ENCODE measurements at places on chromosomes 6 and 20.

DNA sequence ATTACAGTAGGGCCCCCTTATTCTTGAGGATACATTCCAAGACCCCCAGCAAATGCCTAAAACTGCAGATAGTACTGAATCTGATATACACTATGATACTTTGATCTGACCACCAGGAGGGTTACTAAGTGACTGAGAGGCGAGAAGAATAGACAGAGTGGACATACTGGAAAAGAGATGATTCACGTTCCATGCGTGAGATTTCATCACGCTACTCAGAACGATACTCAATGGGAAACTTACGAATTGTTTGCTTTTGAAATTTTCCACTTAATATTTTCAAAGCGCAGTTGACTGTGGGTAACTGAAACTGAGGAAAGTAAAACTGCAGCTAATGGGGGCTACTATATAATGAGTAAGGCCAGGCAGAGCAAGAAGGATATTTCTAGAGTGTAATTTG is 60.8 kb downstream of the STX11 start:
- DNase-seq = no peak

DNA sequence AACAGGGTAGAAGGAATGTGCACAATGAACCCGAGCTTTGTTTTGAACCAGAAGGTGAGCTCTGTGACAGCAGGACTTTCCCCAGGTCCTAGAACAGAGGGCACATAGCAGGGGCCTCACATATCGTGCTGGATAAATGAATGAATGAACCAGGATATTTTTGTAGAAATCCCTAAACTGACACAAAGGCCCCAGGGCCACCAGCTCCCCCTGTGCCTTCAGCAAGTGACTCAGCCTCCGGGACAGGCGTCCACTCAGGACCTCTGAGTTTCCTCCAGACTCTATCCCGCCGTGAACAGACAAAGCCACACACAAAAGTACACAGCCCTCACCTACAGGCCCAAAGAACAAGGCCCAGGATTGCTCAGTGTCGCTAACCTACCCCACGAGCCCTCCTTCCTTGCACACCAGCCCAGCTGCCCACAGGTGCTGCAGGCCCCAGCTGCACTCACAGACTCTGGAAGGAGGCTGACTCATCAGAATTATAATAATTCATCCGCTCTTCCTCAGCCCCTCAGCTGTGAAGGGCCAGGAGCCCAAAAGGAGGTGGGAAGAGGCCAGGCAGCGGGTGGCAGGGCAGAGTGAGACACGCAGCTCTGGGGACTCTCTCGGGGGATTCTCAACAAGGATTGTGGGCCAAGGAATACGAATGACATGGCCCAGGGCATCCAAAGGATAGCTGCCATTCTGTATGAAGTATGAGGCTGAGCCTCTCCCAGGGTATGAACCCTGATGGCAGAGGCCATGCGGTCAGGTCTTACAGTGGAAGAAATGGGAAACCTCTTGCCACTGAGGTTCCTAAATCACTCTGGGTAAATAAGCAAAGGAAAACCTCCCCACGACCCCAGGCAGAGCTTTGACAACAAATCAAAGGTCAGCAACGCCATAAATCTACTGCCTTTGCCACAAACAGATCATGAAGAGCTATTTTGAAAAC is 40.9 kb downstream of the SUMO4 start:
- no peak for DNase-seq

DNA sequence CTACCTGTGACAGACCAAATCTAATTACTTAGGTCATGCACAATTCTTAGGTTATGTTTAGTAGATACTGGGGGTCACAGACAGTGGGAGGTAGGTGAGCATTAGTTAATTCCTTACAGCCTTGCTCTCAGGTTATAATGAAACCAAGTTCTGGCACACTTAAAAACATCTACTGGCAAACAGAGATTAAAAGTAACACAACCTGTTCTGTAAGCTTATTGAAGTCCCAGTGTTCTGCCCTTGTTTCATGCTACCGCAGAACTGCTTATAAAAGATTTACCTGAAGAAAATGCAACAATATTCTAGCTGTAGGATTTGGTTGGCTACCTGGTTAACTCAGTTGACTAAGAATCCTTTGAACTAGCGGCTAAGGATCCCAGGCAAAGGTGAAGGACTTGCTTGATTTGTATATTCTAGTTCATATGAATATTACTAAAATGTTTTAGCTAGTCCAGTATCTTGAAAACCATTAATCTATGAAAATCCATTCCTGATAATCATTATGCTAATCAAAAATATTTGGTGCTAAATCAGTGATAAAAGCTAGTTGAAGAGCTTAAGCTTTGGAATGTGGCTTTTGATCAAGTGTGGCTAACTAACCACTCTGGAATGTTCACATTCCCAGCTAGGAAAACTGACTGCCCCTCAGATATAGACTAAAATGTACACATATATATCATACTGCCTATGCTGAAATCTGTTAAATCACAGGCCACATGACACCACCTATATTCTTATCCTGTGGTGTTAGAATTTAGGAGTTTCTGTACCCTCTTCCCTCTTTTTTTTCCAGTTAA is 7.2 kb downstream of the PEX3 start:
- no peak for DNase-seq

GRCh38 chr20:56360133-56360907 is 1.5 kb downstream of the FAM210B start:
- DNase-seq = no peak

GRCh38 chr6:43604174-43604573 is 24.9 kb downstream of the GTPBP2 start:
- DNase-seq = no peak

GRCh38 chr6:108285381-108285780 is 9.5 kb upstream of the AFG1L start:
- DNase-seq = no peak

- no peak for DNase-seq
Measured at GRCh38 chr6:37019065-37019450, 13.6 kb downstream of the FGD2 start.

DNA sequence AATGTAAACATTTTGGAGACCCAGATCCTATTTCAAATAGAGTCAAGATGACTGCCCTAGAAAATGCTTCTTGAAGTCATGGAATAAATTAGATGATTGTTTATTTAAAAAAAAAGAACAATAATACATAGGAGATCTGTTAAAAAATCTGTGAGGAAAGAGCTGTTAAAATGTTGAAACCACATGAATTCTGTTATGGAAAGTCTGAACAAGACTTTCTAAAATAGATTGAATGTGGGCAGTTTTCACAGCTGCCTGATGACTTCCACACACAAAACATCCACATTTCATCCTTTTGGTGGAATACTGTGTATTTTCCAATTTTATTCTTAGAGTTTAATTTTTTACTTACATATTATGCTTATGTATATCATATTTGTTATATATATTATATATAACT is 186.1 kb downstream of the LAMA2 start:
- no peak for DNase-seq

GRCh38 chr6:138507977-138508675 is 8.8 kb upstream of the NHSL1 start:
- DNase-seq = no peak

DNA sequence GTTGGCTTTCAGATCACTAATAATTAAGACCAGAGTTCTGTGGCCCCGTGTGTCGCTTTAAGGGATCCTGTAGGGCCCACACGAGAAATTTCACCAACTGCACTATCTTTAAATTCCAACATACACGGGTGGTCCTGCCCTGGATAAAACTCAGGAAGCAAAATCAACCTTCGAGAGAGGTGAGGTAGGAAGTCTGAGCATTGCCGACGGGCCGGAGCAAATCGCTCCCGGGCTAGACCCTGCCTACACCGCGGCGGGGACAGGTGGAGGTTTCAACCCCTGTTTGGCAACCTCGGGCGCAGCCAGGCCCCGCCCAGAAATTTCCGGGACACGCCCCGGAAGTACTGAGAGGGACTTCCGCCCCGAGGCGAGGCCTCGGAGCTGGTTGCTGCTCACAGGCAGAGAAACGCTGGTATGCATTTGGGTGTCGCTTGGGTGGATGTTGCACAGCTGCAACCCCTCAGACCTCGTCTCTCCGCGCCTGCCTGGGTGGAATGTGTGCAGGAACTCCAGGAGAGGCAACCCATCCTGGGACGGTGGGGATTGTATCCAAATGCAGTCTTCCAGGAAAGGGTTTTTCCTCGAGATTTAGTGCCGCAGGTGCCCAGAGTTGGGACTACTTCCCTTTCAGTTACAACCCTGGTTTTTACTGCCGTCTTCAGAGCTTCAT is 19.9 kb downstream of the ZKSCAN8 start:
- peak; percentile 87 for DNase-seq

DNA sequence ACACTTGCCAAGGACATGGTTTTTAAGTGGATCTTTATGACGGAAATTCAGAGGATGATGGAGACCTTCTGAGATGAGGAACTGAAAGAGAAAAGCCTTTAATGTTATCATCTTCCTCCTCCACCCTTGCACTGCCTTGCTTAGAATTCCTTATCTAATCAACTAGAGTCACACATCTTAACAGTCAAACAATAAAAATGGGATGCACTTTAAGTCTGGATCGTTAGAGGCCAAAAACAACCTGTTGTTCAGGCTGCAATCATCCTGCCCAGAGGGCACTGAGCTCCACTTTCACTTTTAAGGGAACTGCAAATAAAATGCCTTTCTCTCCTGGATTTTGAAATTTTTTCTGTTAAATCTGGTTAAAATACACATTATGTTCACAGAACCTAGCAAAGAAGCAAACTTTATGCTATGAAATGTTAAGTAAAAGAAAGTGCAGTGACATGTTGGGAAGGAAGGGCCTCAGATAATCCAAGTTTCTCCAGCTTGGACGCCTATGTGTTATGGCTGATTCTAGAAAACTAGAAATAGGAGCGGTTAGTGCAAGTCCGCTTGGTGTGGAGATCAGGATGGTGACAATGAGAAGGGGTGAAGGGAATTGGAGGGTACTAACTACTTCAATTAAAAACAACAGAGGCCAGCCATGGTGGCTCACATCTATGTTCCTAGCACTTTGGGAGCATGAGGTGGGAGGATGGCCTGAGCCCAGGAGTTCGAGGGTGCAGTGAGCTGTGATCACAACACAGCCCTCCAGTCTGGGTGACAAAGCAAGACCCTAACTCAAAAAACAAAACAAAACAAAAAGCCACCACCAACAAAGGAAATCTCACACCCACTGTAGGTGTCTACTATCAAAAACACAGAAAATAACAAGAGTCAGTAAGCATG is 66.4 kb upstream of the KIF13A start:
- no peak for DNase-seq

GRCh38 chr6:50851049-50851845 is 32.6 kb downstream of the TFAP2B start:
- no peak for DNase-seq

- DNase-seq = no peak
Measured at GRCh38 chr20:24766143-24766527, 182.9 kb upstream of the CST7 start.

DNA sequence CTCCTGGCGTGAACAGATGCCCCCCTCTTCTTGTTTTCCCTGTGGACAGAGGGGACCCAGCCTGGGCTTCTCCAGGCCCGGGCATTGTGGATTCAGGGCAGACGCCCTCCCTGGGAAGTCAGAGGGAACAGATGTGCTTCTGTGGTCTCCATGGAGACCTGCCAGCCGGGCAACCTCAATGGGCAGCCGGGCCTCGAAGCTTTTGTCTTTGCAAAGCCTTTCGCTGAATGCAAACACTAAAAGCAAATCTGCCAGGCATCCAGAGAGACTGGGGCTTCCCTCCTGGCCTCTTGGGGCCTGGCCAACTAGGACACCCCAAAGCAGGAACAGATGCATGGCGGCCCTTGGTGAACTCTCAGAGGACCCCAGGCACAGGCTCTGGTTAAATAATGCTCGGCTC is 370.0 kb upstream of the SULF2 start:
- no peak for DNase-seq

- no peak for DNase-seq
Measured at GRCh38 chr20:47508278-47508677, 6.6 kb downstream of the NCOA3 start.

- DNase-seq = no peak
Measured at GRCh38 chr20:63823691-63824311, 7.3 kb downstream of the ZBTB46 start.

DNA sequence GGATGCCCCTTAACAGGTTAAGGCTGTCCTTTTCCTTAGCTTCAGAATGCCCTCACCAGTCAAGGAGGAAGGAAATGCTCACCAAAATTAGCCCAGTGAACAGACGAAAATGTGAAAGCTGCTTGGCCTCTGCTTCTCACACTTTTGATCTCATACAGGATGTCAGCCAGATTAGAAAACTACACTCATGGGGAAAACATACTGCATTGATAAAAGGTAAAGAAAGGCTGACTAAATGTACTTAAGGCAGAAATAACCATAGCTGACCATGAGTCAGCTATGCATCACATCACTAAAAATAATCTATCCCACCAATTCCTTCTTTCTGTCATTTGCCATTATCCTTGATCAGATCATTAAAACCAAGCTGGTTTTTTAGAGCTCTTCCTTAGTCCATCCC is 198.4 kb upstream of the TENT5A start:
- DNase-seq = no peak

DNA sequence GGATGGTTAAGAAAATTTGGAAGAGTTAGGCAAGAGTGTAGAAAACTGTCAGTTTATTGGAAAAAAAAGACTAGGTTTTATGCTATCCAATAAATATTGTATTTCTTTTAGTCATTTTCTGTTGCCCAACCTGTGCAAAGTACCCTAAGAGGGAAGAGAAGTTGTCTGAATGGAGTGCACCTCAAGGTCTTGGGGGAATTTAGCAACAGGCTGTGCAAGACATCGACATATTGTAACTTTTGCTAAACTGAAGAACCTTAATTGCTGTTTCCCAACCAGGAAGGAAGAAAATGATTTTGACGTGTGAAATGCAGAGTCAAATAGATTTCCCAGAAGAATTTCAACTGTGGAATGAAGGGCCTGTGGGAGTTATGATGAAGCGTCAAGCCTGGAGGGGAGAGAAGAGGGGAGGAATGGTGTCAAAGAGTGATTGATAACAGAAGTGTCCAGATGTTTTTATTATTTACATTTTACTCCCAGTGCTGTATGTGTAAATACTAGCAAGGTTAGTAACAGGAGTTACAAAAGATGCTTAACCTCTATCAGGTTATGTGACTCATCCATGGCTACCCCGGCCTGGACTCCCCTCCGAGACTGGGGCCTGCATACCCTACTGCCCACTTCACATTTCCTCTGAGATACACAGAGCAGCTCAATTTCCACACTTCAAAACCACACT is 246.8 kb downstream of the MYLK4 start:
- no peak for DNase-seq

- no peak for DNase-seq
Measured at GRCh38 chr6:169866668-169867521, 115.5 kb downstream of the ERMARD start.

DNA sequence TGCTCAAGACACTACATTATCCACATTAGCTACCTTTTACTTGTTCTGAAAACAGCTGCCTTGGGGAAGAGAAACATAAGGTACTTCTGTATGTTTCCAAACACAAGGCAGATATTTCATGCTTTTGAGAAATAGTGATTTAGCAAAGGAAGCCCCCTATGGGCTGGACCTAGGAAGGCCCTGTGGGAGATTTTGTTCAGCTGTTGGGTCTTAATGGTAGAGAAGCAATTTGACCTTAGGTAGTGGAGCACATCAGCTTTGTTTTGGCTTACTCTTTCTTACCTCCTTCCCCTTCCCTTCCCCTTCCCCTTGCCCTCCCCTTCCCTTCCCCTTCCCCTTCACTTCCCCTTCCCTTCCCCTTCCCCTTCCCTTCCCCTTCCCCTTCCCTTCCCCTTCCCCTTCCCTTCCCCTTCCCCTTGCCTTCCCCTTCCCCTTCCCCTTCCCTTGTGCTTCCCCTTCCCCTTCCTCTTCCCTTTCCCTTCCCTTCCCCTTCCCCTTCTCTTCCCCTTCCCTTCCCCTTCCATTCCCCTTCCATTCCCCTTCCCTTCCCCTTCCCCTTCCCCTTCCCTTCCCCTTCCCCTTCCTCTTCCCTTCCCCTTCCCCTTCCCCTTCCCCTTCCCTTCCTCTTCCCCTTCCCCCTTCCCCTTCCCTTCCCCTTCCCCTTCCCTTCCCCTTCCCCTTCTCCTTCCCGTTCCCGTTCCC is 84.6 kb downstream of the ANKS1A start:
- DNase-seq = no peak
